ENCODE measurements at places on chromosomes 2 and 18.

DNA sequence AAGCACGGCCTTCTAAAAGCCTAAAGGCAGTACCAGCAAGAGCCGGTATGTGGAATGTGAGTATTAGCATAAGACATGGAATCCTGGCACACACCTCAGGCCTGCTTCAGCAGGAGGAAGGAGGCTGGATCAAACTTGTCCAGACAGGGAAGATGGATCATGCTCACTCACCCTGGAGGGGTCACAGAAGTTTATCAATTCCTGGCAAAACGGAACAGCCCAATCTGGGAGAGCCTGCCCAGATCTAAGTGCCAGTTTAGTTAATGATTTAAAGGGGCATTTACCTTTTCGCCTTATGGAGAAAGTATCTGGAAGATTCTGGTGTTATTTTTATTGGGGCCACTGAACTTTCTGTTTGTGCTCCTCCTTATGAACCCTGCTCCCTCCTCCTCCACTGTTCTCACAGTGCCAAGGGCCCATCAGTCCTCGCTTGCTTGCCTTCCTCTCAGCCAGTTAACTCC, 58.3 kb upstream of the NFE2L2 start:
- no peak for DNase-seq

GRCh38 chr18:35337286-35337685, 6.9 kb downstream of the ZNF24 start:
- DNase-seq = no peak

DNA sequence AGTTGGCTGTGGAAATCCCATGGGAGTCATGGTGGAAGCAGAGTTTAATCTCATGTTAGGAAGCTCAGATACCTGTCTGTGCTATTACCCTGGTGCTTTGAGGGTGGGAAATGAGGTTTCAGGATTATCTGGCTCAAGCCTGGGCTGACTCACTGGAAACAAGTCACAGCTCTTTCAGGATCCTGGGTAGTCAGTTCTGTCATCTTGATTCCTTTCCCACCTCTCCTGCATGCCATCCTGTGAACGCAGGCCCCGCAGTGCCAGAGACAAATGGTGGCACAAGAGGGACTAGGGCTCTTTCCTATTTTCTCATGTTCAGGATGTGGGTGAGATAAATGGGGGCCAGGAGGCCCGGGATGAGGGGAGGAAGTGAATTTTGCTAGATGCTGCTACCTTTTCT, 3.7 kb upstream of the FAM136A start:
- no peak for DNase-seq

DNA sequence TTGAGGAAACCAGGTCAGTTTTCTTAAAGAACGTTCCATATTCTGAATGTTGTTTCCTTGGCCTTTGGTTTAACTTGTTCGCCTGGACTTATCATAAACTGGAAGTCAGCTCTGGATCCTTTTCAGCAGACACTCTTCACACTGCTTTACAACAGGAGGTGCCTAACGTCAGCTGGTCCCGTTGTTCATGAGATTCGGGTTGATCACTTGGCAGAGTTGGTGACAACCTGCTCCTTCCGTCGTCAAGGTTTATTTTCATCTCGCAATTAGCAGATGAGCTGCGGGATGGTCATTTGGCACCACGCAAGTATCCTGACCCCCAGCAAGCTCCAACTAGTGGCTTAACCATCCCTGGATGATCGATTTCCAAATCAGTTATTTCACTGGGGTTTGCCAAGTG, 23.0 kb upstream of the BIN1 start:
- DNase-seq = no peak

DNA sequence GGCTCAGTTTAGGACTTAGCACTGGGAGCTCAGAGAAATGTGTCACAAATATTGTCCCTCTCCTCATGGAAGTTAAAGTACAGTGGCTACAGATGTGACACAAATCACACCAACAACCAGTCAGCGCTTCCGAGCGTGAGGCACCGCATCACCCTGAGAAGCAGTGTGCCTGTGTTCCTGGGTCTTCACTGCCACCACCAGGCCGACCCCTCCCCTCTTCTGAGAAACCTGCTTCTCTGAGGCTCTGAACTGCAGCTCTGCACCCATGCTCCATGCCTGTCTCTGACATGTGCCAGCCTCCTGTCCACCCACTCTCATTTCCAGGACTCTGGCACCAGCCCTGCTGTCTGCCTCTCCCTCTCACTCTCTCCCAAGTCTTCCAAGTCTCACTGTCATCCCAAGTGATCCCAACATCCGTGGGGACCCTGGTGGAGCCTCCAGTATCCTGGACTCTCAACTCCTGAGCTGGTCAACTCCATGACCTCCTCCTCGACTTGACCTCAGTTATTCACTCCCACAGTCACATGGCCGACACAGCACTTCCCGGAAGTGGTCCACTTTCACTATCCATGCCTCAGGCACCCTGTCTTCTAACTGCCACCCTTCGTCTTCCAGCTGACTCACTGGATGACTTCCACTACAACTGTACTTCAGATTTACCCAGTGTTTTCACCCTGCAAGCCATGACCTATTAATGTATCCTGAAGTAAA, 73.5 kb downstream of the FBXO15 start:
- no peak for DNase-seq

DNA sequence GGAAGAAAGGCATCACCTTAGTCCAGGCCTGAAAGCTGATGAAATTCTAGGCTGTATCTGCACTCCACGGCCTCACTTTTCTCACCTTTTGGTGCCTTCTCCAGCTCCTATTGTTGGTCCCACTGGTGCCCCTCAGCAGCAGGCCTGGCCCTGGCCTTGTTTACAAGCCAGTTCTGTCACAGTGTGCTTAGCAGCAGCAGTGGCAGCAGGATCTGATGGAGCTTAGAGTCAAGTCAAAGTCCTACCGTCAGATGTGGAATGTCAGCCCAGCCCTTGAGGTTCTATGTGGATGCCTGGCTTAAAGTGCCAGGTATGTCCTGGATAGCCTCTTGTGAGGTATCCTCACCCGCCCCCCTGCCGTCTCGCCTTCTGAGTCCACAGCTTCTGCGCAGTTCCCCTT, 281.3 kb downstream of the SUCLG1 start:
- DNase-seq = no peak

DNA sequence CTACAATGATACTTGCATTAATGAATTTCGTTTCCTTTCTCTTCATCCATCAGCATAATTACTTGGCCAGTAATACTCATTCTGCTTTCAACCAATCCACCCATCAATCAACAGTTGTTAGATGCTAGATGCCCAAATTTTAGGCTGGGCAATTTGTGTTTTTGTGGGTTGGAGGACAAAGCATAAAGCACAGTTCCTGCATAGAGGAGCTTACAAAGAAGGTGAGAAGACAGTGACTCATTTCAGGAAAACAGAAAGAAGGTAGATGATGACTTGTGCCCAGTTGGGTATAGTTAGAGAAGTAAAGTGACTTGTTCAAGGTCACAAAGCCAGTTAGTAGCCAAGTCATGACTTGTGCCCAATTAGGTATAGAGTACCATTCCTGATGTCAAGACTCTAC, 1186.8 kb upstream of the CELF4 start:
- DNase-seq = no peak

DNA sequence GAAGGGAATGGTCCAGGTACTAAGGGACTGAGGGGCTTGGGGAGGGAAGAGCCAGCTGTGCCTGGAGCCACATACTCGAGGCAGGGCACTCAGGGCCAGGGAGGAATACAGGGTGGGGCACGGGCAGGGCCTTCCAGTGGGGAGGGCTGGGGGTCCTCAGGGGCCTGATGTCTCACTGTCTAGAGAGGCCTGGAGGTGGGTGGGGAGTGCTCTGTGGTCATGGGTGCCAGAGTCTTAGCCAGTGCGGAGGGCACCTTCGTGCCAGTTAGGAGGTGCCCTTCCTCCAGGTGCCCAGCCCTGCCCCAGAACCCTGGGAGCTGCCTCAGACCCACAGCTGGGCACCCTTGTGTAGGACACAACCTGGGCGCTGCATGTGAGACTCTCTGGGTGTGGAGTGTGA, 81.2 kb downstream of the SMAD7 start:
- no peak for DNase-seq

- DNase-seq = peak; percentile 85
Observed at GRCh38 chr2:171185941-171186340, 25.2 kb upstream of the TLK1 start.

- DNase-seq = no peak
Observed at GRCh38 chr18:40250236-40250635, 1704.8 kb upstream of the PIK3C3 start.

GRCh38 chr18:63829886-63830285, 54.7 kb downstream of the SERPINB7 start:
- DNase-seq = no peak

DNA sequence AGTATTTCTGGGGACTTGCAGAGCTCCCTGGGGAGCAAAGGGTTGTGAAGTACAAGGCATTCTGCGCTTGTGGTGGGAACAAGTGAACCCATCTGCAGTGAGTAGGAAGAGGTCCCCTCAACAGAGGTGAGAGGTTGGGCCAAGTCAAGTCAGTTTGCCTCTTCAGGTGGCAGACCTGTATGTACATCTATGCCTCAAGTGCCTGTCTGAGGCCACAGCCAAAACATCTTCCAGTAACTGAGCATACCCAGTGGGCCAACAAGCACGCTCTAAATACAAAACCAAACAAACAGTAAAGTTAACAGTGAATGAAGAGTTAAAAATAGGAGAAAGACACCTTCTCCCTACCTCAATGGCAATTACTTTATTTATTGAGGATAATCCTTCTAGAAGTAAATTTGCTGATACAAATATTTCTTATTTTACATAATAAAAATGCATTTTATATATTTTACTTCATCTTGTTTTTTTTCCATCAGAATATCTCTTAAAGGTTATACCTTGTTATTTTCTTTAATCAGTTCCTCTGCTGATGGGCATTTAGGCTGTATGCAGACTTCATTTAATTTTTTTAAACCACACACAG, 2.5 kb downstream of the GYPC start:
- DNase-seq = no peak

DNA sequence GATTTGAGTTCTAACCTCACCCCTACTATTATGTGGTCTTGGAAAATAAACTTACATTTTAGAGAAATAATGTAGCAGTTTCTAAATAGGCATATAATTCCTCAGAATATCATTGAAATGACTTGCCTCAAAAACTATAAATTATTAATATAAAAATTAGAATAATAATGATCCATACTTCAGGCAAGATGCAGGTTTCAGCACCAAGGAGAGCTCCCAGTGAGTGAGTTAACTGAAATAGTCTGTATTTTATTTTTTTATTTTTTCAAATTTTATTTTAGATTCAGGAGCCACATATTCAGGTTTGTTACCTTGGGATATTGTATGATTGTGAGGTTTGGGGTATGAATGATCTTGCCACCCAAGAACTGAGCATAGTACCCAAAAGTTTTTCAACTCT, 472.2 kb upstream of the DCC start:
- peak; percentile 50 for DNase-seq

DNA sequence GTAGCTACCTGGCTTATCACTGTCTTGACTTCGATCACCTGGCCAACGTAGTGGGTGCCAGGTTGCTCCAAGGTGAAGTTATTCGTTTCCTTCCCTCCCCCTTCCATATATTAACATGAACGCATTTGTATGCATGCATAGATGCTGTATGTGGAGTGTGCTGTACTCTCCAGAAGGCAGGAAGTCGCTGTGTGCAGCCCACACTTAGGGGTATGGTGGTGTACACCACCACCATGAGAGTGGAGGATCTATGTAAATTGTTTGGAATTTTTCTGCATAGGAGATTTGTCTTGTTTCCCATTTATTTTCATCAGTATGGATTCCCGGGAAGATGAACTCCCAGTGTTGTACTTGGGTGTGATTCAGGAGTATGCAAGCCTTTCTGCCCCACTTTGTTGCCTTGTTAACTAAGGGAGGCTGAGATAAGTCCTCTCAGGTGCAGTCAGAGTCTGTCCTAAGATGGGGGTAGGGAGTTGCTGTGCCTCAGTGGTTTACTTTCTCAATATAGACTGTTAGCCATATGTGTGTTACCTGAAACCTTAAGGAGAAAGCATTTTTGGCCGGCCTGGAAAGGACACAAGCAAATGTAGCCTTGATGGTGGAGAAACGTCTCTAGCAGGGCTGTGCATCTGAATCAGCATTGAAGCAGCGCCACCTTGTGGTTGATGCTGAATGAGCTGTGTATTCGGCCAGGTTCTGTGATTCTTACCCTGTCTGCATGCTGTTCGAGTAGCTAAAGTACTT, 149.8 kb downstream of the TANC1 start:
- DNase-seq = peak; percentile 83

- DNase-seq = no peak
Observed at GRCh38 chr2:38723173-38723572, 28.0 kb downstream of the SRSF7 start.

DNA sequence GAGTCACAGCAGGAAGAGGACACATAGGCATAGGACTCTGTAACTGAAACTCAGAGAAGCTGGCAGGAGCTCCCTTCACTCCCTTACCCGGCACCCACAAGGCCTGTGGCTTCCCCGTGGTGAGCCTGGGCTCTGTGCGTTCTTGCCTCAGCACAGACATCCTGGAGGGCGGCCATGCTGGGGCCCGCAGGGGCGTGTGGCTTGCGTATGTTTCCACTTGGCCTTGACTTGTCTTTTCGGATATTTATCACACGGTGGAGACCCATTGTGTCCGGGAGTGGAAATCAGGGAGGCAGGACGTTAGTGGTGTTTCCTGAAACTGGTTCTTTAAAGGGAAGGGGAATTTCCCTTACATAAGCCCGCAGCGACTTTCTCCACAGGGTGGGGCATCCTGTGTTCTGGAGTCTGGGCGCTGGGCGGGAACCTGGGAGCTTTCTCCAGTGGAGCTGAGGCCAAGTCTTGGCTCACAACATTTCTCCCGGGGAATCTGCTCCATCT, 49.9 kb upstream of the EML6 start:
- peak; percentile 17 for DNase-seq

- no peak for DNase-seq
Observed at GRCh38 chr2:233336541-233336940, 17.8 kb upstream of the DGKD start.

GRCh38 chr2:40178971-40179370, 272.9 kb downstream of the SLC8A1 start:
- DNase-seq = no peak

DNA sequence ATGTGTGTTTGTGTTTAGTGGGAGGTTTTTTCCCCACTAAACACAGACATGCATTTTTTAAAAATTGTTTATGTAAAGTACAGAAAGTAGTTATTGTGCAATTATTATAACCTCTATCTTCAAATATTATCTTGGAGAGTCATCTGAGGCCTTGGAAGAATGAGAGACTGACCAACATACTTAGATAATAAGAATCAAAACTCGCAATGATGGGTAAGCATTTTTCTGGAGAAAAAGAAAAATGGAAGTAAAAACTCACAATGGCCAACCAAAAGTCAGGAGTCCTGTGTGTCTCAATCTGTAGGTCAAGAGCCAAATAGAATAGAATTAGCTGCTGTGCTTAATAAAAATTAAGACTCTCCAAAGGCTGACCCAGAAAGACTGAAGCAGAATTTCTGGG, 43.0 kb downstream of the MEMO1 start:
- no peak for DNase-seq

DNA sequence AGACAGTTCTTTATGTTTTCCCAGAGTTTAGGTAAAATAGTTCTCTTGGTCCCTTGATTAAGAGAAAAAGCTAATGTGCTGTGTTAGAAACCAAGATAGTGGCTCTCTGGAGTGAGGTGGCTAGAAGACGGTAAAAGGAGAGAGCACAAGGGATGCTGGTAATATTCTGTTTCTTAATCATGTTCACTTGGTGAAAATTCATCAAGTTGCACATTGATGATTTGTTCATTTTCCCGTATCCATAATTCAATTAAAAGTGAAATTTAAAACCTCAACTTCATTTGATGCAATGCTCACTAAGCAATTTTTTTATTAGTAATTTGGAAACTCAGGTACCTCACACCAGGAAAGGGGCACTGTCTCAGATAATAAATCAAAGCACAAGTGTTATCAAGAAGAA, 113.8 kb downstream of the NBAS start:
- no peak for DNase-seq

- peak; percentile 23 for DNase-seq
Observed at GRCh38 chr2:236338495-236339184, 74.4 kb upstream of the ASB18 start.

GRCh38 chr18:68436485-68436884, 278.4 kb downstream of the TMX3 start:
- DNase-seq = no peak
